ENCODE measurements at places on chromosomes 5 and 9.

DNA sequence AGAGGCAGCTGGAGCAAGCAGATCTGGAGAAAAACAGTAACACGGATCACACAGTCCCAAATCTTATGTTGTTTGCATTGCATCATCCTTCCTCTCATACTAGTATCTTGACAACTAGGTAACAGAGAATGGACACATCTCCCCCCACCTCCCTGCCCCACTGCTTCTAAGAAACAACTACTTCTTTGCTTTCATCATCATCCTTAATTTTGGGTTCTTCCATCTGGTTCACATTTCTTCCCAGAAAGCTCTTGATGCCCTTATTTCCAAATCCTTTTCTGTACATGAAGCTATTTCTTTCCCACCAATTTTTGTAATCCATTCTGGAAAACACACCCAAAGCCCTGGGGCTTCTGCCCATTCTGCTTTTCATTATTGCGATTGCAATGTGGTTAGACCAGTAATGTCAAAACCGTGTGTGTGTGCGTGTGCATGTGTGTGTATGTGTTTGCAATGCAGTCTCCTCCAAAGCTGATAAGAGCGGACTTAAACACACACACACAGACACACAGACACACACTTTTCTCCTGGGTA is 254.7 kb upstream of the SLC30A5 start:
- no peak for DNase-seq

DNA sequence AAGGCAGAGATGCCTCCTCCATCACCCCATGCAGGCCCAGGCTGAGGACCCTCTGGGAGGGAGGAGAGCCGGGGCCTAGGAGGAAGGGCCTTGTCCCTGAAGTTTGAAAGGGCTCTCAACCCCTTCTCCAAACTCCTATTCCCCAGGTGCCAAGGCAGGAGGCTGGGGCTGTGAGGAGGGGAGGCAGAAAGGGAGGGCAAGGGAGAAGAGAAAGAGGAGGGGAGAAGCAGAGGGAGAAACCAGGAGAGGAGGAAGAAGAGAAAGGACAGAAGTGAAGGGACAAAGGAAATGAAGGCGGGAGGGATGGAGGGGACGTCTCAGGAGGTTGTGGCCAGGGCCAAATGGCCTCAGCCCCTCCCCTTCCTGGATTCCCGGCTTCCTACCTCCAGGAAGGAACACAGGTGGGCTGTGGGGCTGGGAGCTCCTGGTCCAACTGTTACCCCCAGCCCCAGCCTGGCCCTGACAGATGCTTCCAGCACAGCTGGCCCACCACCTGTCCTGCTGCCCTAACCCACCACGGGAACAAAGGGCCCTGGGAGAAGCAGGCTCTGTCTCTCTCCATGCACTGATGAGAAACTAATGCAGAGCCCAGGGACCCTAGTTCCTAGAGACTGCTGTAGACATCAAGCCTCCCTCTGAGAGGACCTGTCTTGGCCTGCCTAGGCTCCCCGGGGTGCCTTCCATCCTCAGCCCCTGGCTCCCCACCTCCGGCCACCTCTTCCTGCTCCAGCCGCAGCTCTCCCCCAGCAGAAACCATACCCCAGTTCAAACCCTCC is 3.5 kb downstream of the DBN1 start:
- DNase-seq: no peak

DNA sequence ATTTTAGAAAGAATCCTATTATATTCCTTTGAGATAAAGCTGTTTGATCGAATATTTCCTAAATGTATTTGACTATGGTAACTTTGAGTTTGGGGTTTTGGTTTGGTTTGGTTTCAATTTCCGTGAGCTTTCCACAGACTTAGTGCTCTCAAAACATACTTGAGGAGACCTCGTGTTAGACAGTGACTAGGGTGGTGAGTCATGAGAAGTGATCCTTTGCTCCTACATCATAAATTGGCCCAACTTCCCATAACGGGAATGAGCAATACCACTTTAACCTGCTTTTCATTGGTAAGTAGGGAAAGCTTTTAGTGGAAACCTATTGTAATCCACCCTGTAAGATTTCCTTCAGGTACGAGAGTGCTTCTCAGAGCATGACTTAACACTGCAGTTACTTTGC is 3.8 kb upstream of the RASEF start:
- DNase-seq: no peak

GRCh38 chr5:122967085-122967484 is 69.4 kb downstream of the PPIC start:
- no peak for DNase-seq

GRCh38 chr5:143084407-143084806 is 314.2 kb downstream of the ARHGAP26 start:
- DNase-seq: no peak

GRCh38 chr9:134050726-134051125 is 17.1 kb downstream of the BRD3 start:
- DNase-seq: no peak

- no peak for DNase-seq
Observed at GRCh38 chr9:121807069-121807822, 155.8 kb downstream of the DAB2IP start.

DNA sequence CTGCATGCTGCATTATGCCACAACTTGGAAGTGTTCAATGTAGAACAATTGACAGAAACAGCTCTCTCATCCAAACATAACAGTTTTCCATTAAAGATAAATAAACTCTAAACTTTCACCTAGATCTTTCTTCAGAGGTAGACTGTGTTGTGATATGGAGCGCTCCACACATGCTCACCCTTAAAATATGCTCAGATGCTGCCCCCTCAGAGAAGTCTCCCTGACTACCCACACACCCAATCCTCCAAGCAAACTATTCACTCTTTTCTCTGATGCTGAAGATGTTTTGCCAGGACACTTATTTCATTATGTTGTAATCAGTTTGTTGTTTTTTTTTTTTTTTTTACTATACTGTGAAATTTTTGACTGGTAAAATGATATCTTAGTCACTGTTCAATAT is 206.6 kb upstream of the RASA1 start:
- DNase-seq: no peak

DNA sequence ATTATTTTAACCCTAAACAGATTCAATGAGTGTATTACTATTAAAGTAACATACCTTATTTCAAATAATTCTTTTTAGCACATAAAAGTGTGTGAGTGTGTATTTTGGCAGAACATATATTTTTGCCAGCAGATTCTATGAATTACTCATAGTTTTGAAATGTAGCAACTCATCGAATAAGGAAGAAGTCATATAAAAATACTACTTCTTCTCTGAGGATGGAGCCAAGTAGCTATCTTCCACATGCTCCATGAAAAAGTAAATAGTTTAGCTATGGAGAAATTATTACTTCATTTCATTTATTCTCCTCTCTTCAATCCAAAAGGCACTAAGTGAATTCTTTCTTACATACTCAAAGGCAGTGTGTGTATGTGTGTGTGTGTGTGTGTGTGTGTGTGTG is 1090.4 kb upstream of the CDH6 start:
- DNase-seq: no peak

- no peak for DNase-seq
Observed at GRCh38 chr9:6086006-6086655, 70.7 kb upstream of the RANBP6 start.

GRCh38 chr9:112540800-112541199 is 54.2 kb downstream of the KIAA1958 start:
- DNase-seq: no peak

DNA sequence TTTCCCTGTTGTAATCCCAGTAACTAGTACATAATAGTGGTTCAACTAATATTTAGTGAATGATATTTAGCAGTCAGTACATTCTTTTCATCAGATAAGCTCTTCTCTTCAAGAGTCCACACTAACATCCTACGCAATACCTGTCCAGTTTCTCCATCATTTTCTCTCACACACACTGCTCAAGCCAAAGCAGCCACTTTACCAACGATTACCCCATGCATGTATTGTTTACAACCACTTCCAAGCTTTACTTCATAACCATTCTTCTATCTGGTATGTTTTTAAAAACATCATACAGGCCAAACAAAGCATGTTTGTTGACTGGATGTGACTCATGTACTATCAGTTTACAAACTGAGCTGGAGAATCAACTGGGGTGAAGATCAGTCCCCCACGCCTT is 7.3 kb downstream of the UBTD2 start:
- no peak for DNase-seq

GRCh38 chr5:116299746-116300640 is 215.2 kb downstream of the COMMD10 start:
- DNase-seq: no peak

DNA sequence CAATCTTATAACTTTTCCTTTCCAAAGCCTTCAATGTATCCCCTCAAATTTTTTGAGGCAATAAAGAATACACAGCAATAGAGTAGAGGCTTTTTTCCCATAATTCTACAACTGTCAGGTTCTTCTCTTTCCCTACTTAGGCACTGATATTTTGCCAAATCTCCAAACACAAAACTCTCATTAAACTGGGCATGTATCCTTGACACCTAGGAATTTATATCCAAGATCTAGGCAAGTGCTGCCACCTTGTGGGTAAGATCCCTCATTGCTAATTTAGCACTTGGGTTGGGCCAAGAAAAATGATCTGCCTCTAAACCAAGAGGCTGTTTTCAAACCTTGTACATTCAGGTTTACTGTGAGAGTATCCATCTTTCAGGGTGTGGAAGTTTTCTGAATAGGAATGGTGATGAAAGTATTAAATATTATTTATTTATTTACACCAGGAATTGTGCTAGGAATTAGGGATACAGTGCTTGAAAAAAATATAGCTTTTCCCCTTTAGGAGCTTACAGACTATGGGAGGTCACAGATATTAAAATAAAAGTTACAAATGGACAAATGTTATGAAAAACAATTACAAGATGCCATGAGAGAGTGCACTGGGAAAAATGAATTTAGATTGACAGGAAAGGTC is 17.6 kb downstream of the TSTD2 start:
- no peak for DNase-seq

DNA sequence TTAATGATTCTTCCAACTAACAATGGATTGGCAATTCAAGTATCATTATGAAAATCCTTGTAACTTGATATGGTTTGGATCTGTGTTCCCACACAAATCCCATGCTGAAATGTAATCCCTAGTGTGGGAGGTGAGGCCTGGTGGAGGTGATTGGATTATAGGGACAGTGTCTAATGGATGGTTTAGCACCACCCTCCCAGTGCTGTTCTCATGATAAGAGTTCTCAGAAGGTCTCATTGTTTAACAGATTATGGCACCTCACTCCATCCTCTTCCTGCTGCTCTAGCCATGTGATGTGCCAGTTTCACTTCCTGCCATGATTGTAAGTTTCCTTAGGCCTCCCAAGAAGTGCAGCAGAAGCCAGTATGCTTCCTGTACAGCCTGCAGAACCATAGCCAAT is 1116.2 kb upstream of the EDIL3 start:
- DNase-seq: no peak

DNA sequence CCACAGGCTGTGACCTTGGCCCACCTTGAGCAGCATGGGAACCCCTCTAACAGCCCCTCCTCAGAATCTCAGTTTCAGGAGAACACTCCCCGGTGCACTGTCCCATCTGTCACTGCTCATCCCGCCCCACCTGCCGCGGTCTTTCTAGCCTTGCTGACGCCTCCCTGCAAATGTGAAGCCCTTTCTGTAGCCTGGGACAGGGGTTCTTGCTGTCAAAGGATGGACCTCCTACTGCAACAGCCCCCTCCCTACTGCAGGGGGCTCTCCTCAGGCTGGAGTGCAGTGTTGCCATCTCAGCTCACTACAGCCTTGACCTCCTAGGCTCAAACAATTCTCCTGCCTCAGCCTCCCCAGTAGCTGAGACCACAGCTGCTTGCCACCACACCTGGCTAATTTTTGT is 20.0 kb downstream of the OR2V1 start:
- DNase-seq: no peak

- DNase-seq: no peak
Observed at GRCh38 chr5:50724-51499, 41.1 kb upstream of the PLEKHG4B start.

GRCh38 chr5:124582561-124582840 is 163.9 kb downstream of the ZNF608 start:
- no peak for DNase-seq

- no peak for DNase-seq
Observed at GRCh38 chr9:7320139-7320538, 479.4 kb downstream of the DMAC1 start.

GRCh38 chr9:81174023-81174422 is 515.3 kb downstream of the TLE1 start:
- DNase-seq: no peak

- no peak for DNase-seq
Observed at GRCh38 chr9:129995409-129996160, 47.4 kb downstream of the FNBP1 start.

GRCh38 chr5:109168151-109168550 is 241.6 kb downstream of the PJA2 start:
- no peak for DNase-seq

DNA sequence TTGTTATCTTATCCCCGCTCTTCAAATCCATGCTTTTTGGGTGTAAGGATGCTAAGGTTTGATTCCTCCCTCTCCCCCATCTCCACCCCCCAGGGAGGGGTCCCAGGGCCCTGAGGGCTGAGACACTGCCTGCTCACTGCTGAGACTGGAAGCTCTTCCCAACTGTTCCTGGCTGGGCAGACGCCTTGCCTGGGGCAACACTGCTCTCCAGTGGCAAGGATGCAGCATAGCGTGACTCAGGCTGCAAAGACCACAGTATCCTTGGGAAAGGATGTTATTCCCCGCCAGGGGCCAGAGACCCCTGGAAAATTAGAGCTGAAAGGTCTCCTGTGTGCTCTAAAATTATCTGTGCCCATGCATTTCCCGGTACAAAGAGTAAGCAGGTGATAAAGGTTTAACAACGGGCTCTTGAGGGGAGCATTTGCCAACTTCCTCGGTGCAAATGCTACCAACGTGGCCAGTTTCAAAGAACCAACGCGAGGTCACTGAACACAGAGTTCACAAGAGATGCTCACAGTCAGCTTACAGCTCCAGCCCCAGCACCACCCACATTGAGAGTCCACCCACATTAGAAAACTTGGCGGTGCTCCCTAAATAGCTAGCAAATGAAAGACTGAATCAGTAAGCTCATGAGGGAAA is 271.9 kb downstream of the NSG2 start:
- DNase-seq: no peak

DNA sequence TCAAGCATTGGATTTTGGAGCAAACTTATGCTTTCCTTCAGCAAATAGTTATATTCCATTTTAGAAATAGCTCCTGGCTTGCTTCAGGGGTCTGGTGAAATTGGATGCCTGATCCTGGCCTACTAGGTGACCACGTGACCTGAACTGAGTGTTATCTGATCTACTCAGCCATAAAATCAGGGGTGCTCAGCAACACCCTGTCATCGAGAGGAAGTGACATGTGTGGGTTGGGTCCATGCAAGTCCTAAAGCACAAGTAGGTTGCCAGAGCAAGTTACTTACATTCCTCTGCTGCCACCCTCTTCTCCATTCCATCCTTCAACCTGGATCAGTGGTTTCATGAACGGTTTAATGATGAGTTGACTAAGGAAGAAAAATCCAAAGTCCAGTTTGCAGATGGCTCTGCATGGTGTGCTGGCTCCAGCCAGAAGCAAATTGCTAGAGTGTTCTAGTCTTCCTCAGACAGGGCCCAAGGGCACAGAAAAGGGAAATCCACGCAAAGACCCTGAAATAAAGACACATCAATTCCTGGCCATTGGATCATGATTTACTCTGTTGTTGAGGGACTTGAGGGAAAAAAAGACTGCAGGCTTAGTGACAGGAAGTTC is 2.8 kb upstream of the FAM193B start:
- peak; percentile 25 for DNase-seq

GRCh38 chr5:161530700-161531099 is 15.8 kb downstream of the GABRB2 start:
- no peak for DNase-seq

Data from iPS DF 19.7 (cell line).